CD4-positive, alpha-beta T cell (primary cell): ENCODE measurements at places on chromosomes 7 and 10.
A peak's percentile ranks its signal among the peaks of the same experiment; 100 is the strongest.

- no peak for DNase-seq
Observed at GRCh38 chr10:110241841-110242240, 34.4 kb downstream of the MXI1 start.

DNA sequence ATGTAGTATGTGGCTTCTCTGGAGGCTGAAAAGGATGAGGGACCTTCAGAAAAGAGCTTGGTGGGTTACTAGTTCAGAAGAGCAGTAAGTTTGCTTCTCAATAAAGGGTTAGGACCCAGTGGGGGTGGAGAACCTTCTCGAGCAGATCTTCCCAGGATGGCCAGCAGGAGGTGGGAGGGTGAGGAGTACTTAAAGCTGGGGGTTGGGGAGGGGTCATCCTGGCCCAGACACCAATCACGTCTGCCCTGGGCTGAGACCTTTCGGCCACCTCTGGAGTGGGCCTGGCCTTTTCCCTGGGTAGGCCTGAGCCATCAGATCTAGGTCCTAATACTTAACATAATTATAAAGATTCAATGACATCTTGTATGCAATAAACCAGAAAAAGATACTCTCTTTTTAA lies 149.0 kb upstream of the TCF7L2 start:
- DNase-seq = no peak

DNA sequence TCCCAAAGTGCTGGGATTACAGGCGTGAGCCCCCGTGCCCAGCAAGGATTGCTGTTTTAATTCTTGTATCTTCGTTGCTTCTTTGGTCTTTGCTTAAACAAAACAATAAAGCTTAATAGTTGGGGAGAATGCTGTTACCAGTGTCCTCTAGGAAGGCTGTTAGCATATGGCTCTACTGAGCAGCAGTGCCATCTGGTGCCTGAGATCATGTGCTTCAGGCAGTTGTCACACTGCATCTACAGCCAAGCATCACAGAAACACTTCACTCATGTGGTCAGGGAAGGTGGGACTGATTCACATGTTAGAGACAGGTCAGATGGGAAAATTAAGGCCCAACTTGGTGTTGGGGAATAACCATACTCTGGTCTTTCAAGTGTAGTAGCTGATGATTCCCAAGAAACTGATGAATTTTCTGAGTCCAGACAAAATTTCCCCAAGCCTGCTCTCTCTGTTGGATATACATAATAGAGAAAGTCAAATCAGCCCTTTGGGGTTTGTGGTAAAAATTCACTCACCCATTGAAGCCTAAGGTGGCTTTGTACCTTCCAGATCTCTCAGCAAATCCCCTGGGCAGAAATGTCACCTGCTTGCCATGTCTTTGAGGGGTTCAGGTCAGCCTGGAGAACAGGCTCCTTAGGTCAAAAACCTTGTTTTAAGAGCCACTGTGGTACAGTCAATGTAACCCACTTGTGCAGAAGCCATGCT lies 28.4 kb downstream of the UBE2D4 start:
- no peak for DNase-seq

- no peak for DNase-seq
Observed at GRCh38 chr7:123557016-123557397, 611 bp downstream of the NDUFA5 start.

GRCh38 chr10:46323176-46323575 lies 36.4 kb downstream of the ANTXRL start:
- no peak for DNase-seq

GRCh38 chr10:124347956-124348355 lies 70.8 kb downstream of the OAT start:
- no peak for DNase-seq

GRCh38 chr10:70549962-70550458 lies 52.5 kb downstream of the PRF1 start:
- DNase-seq = peak; percentile 61

DNA sequence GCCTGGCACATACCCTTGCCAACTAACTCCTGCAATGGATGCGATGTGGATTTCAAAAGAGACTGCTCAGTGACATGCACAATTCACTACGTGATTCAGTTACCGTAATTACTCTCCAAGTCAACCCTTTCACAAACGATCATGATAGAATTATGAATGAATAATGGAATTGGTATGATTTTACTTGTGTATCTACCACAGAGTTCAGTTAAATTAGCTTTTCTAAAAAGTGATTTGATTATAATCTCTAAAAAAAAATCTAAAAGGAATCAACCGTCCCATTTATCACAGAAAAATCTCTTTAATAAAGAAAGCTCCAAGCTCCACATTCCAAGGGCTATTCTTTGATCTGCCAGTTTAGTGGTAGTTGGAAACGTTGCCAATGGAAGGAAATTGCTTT lies 30.4 kb upstream of the RSU1 start:
- no peak for DNase-seq

- no peak for DNase-seq
Observed at GRCh38 chr10:86373828-86374227, 7.2 kb upstream of the GRID1 start.

DNA sequence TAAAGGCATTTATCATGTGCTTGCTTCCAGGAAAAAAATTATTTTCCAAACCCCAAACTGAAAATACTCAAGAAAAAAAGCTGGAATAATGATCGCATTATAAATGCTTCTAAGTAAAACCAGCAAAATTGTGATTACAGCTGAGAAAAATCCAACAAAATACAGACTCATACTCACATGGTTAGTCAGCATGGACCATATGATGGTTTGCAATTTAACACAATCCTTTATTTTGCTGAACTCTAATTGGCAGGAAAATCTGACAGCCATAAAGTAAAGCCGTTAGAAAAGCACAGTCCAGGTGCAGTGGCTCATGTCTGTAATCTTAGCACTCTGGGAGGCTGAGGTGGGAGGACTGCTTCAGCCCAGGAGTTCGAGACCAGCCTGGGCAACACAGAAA lies 59.6 kb downstream of the BRI3 start:
- DNase-seq = no peak

GRCh38 chr7:98107313-98107721 lies 655 bp downstream of the LMTK2 start:
- no peak for DNase-seq

DNA sequence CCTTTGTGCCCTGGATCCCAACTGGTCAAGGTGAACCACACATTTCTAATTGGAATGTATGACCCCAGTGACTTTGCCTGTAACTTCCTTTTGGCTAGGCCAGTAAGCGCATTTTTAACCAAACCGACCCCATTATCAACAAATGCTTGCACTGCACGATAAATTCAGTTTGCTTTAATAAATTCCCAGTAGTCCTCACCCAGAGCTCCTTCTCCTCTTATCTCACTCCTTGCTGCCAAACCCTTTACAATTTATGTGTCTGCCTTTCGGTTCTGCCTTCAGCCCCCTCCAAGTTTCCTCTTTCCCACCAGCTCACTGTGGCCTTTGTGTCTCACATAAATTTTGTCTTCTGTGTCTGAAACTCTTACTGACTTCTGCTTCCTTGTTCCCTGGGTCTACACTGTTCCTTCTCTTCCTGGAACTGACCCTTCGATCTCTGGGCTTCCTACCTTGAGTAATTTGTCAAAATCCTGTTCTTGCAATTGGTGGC lies 59.0 kb downstream of the TBXAS1 start:
- no peak for DNase-seq
